ENCODE measurements at places on chromosomes 13 and 19. TPM values are rescaled to one million over a fixed set of nuclear protein-coding genes. Genes with fewer than 3 reads are reported as not detected.

WDR87 gene
- not detected for total RNA-seq

SIGLECL1 gene
- total RNA-seq: not detected

FEM1A gene
- 16.9 TPM for total RNA-seq

CD22 gene
- not detected for total RNA-seq

KLK2 gene
- total RNA-seq: not detected

CCNA1 gene
- total RNA-seq: 0.25 TPM

COL5A3 gene
- total RNA-seq: 0.86 TPM

PLK5 gene
- total RNA-seq: not detected

ICAM5 gene
- not detected for total RNA-seq

ZNF813 gene
- total RNA-seq: 8.2 TPM

STOML3 gene
- total RNA-seq: not detected

KIR2DL1 gene
- not detected for total RNA-seq

LCP1 gene
- 7.6 TPM for total RNA-seq

COMP gene
- total RNA-seq: not detected

CEBPA gene
- 1.7 TPM for total RNA-seq

MYH14 gene
- 4.0 TPM for total RNA-seq

ZNF829 gene
- total RNA-seq: 2.2 TPM

GPR4 gene
- total RNA-seq: not detected

OR4F17 gene
- total RNA-seq: not detected

SYCN gene
- total RNA-seq: not detected

PEPD gene
- 43.7 TPM for total RNA-seq

NALCN gene
- total RNA-seq: 0.35 TPM

DAND5 gene
- not detected for total RNA-seq

ZNF729 gene
- total RNA-seq: not detected

TLE6 gene
- total RNA-seq: not detected

GPATCH1 gene
- 12.9 TPM for total RNA-seq

SRRM5 gene
- 0.51 TPM for total RNA-seq

CGB1 gene
- total RNA-seq: not detected

PROZ gene
- total RNA-seq: not detected

SHANK1 gene
- total RNA-seq: 6.8 TPM
